ENCODE measurements at places on chromosomes 4 and X. TPM values are rescaled to one million over a fixed set of nuclear protein-coding genes. Genes with fewer than 3 reads are reported as not detected.

DNA sequence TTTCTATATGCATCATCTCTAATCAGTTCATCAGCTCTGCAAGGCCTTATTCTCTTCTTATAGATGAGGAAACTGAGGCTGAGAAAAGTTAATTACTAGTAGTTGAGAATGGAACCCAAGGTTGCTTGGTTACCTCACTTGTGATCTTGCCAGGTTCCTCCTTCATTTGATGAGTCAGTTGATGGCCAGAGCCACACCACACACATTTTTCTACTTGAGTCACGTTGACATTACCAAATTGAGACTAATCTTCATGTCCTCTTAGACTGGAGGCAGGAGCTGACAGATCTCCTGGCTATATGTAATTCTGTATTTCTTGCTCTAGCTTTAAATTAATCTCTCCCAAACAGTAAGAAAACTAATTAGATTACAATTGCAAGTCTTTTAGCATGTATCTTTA, 428.4 kb downstream of the AFF2 start:
- DNase-seq, result no peak

DNA sequence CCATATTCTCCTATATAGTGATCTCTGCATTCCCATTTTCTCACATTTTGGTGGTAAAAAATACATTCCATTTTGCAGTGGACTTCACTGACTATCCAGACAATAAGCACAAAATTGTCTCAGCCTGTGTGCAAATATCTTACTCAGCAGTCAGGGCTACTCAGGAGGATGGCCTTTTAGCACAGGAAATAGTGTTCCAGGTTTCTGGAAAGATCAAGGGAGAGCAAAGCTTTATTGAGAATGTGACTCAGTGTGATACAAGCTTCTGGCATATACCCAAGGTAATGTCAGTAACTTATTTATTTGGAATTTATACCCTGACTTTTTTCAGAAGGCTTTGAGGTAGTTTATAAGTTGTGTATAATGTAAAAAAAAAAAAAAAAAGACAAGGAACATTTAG, 233.4 kb downstream of the TEX13A start:
- no peak for DNase-seq

- DNase-seq, result no peak
Measured at GRCh38 chrX:55778322-55778721, 60.8 kb downstream of the RRAGB start.

Gene ZNF674
- total RNA-seq, result 7.2 TPM

- DNase-seq, result no peak
Measured at GRCh38 chr4:10977534-10977933, 293.0 kb upstream of the CLNK start.

Gene HHIP
- 0.08 TPM for total RNA-seq

- DNase-seq, result no peak
Measured at GRCh38 chrX:34509394-34509793, 147.7 kb downstream of the TMEM47 start.

Gene CDK16
- 134 TPM for total RNA-seq

- no peak for DNase-seq
Measured at GRCh38 chrX:48021026-48021900, 14.5 kb downstream of the SPACA5 start.

- DNase-seq, result no peak
Measured at GRCh38 chr4:7708981-7709380, 230.7 kb downstream of the AFAP1 start.

- no peak for DNase-seq
Measured at GRCh38 chr4:184514121-184514988, 40.0 kb upstream of the IRF2 start.

DNA sequence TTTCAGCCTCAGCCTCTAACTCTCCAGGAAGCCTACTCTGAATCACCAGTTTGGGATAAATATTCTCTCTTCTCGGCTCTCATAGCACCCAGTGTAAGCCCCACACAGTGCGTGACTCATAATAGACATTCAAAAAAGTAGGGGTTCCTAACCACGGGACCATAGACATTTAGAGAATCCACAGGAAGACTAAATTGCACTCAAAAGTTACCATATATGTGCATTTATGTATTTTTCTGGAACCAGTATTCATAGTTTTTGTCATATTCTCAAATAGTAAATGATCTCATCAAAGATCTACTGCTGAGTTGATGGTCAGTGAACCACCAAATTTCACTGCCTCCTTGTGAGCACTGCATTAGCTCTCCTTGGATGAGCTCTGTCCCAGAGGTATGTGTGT, 625.7 kb downstream of the SMARCA1 start:
- DNase-seq, result no peak

DNA sequence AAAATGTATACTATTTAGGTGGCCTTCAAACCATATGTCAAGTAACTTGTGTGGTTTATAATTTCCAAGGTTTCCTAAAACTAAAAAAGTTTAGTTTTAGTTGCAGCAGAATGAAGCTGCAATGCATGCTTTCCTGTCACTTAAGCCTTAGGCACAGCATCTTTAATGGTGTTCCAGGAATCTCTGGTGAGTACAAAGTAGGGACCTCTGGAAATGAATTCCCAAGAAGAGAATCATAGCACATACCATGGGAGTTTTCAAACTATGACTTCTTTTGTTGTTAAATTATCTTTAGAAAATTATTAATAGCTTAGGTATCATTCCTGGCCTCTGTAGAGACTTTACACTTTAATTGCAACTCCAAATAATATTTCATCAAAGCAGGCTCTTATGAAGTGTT, 1005.9 kb upstream of the PABPC4L start:
- DNase-seq, result no peak

Gene TCP11X2
- not detected for total RNA-seq

GRCh38 chr4:128307123-128307571, 19.5 kb upstream of the PGRMC2 start:
- no peak for DNase-seq

GRCh38 chr4:8771666-8772065, 100.0 kb downstream of the HMX1 start:
- DNase-seq, result no peak

- no peak for DNase-seq
Measured at GRCh38 chr4:106264331-106264728, 51.7 kb downstream of the TBCK start.

Gene SPANXB1
- not detected for total RNA-seq

GRCh38 chr4:5809216-5809776, 83.6 kb downstream of the CRMP1 start:
- DNase-seq, result no peak

- no peak for DNase-seq
Measured at GRCh38 chrX:103518571-103518970, 718 bp downstream of the RAB40A start.

All from Panc1 (cell line).